Activated T-cell treated with anti-CD3 and anti-CD28 coated beads, Interleukin-2, amount 50 U/mL, for 4 hours (primary cell): ENCODE measurements at places on chromosomes 7 and 10.

DNA sequence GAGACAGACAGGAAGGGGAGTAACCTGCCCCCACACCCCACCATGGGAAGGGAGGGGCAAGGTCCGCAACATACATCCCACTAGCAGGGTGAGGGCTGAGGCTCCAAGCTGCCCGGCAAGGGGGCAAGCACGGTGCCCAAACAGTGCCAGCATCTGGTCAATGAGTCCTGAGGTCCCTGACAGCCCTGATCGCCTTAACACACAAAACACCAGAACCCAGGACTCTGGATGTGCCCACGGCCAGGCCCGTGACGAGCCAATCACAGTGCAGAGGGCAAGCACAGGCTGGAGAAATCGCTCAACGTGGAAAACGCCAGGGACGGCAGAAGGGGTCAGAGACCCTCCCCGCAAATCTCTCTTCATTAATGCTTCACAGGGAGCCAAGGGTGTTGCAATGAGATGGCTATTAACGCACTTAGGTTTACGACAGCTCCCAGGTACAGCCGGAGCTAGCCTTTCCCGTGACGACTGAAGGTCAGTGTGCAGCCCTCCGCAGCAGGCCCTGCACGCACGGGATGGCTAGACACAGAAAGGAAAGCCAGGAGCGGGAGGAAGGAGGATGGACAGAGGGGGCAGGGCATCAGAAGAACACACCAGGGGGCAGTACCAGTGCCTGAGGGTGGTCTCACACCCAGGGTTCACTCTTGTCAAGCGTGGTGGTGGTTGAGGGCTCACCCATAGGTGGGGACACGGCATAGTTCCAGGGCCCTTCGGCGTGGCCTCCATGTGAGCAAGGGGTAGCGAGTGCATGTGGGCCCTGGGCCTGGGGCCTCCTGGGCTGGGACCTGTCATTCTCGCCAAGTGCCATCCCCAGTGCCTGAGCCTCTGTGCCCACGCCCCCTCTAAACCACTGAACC is 220.5 kb downstream of the MAD1L1 start:
- no peak for DNase-seq

GRCh38 chr7:140045697-140046096 is 17.1 kb downstream of the PARP12 start:
- DNase-seq, result no peak

DNA sequence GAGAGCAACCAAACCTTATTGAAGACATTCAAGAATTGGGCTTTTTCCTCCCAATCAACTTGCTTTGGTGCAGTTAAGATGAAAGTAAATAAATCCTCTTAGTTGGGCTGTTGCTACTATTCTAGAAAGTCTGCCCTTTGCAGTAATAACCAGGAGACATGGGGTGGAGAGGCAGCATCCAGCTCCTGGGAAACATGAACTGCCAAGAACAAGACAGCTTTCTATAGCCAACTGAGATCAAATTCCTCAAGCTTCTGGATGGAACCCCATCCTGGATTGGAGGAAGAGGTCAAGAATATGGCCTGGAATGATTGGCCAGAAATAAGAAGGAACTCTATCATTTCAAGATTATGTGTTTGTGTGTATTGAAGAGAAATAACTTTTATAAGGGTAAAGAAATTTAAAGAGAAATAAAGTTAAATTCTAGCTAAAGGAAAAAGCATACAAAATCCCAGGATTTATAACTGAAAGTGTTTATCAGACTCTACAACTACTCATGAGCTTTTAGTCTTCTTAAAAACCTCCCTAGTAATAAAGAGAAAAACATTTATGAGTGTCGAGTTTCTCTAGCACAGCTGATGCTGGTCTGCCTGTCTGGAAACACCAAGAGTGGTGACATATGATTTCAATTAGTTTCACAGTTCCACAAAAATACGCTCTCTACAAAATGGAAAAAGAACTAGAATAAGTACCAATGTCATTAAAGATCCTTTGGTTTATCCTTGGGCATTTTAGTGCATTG is 70.1 kb upstream of the COL1A2 start:
- no peak for DNase-seq

GRCh38 chr7:31020652-31021051 is 31.5 kb upstream of the ADCYAP1R1 start:
- DNase-seq, result no peak

DNA sequence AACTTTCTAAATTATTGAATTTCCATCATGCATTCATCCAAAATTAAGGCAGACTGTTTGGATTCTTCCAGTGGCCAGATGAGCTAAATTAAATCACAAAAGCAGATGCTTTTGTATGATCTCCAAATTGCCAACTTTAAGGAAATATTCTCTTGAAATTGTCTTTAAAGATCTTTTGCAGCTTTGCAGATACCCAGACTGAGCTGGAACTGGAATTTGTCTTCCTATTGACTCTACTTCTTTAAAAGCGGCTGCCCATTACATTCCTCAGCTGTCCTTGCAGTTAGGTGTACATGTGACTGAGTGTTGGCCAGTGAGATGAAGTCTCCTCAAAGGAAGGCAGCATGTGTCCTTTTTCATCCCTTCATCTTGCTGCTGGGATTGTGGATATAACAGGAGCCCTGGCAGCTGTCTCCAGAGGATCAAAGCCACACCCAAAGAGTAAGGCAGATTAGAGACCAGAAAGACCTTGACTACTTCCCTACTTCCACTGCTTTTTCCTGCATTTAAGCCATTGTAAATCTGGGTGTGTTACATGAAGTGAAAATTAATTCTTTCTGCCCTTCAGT is 8.2 kb upstream of the CFAP69 start:
- DNase-seq, result no peak

- DNase-seq, result no peak
Observed at GRCh38 chr7:128104108-128104742, 73.0 kb upstream of the LRRC4 start.

- DNase-seq, result no peak
Observed at GRCh38 chr7:33369888-33370287, 240.5 kb downstream of the BBS9 start.

DNA sequence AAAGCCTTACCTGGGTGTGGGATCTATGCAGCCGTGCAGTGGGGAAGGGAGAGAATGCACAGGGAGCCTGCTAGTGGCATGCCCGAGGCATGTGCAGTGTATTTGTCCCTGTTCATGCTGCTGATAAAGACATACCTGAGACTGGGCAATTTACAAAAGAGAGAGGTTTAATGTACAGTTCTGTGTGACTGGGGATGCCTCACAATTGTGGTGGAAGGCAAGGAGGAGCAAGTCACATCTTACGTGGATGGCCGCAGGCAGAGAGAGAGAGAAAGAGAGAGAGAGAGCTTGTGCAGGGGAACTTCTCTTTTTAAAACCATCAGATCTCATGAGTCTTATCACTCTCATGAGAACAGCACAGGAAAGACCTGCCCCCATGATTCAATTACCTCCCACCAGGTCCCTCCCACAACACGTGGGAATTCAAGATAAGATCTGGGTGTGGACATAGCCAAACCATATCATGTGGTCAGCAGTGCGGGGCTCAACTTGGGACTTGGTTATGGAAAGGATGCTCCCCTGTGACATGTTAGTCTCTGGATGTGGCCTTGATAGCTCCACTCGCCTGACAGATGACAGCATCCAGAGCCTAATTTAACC is 128.9 kb downstream of the DOCK1 start:
- DNase-seq, result no peak
